ENCODE measurements at places on chromosomes 2 and 18. TPM values are rescaled to one million over a fixed set of nuclear protein-coding genes. Genes with fewer than 3 reads are reported as not detected.

The HSPE1 gene
- total RNA-seq = 78.1 TPM

The ETAA1 gene
- 14.7 TPM for total RNA-seq

The ANKRD62 gene
- not detected for total RNA-seq

The DQX1 gene
- total RNA-seq = not detected

The PLA2R1 gene
- 6.6 TPM for total RNA-seq

The COQ10B gene
- total RNA-seq = 28.6 TPM

The PCARE gene
- not detected for total RNA-seq

The FIGLA gene
- total RNA-seq = not detected

The DYSF gene
- 19.8 TPM for total RNA-seq

The DIPK1C gene
- total RNA-seq = 0.09 TPM

The EVX2 gene
- not detected for total RNA-seq

The HOXD13 gene
- not detected for total RNA-seq

The ACKR3 gene
- total RNA-seq = 8.7 TPM

The IL18R1 gene
- 14.9 TPM for total RNA-seq

The CIB4 gene
- not detected for total RNA-seq

The DOK6 gene
- total RNA-seq = 3.8 TPM

The MAP3K19 gene
- not detected for total RNA-seq

The THSD7B gene
- total RNA-seq = 0.85 TPM

The CAPN14 gene
- total RNA-seq = 0.25 TPM

The ACTG2 gene
- 13.7 TPM for total RNA-seq

The ZC3H15 gene
- total RNA-seq = 45.3 TPM

The FBXO36 gene
- 5.4 TPM for total RNA-seq

The MC4R gene
- total RNA-seq = 0.19 TPM

The PXDN gene
- 42.3 TPM for total RNA-seq

The BOK gene
- total RNA-seq = 28.8 TPM

The C18orf32 gene
- 58.6 TPM for total RNA-seq

The RAB6C gene
- 0.19 TPM for total RNA-seq

The FOXI3 gene
- total RNA-seq = not detected

The IHH gene
- 0.88 TPM for total RNA-seq

The STARD6 gene
- total RNA-seq = 0.19 TPM

The TMEM163 gene
- 5.9 TPM for total RNA-seq

The SERPINB13 gene
- total RNA-seq = not detected

The ATP6V1B1 gene
- 37.9 TPM for total RNA-seq

The CROCC2 gene
- 0.13 TPM for total RNA-seq

The CCL20 gene
- 2.7 TPM for total RNA-seq

The SERPINB4 gene
- total RNA-seq = not detected

The PTRHD1 gene
- 21.7 TPM for total RNA-seq

The FKBP7 gene
- 8.2 TPM for total RNA-seq

The SERPINB10 gene
- total RNA-seq = not detected

The C2orf15 gene
- total RNA-seq = 6.3 TPM

Measured in kidney (tissue), 22 donors.